ENCODE measurements at places on chromosomes 16 and 17.

DNA sequence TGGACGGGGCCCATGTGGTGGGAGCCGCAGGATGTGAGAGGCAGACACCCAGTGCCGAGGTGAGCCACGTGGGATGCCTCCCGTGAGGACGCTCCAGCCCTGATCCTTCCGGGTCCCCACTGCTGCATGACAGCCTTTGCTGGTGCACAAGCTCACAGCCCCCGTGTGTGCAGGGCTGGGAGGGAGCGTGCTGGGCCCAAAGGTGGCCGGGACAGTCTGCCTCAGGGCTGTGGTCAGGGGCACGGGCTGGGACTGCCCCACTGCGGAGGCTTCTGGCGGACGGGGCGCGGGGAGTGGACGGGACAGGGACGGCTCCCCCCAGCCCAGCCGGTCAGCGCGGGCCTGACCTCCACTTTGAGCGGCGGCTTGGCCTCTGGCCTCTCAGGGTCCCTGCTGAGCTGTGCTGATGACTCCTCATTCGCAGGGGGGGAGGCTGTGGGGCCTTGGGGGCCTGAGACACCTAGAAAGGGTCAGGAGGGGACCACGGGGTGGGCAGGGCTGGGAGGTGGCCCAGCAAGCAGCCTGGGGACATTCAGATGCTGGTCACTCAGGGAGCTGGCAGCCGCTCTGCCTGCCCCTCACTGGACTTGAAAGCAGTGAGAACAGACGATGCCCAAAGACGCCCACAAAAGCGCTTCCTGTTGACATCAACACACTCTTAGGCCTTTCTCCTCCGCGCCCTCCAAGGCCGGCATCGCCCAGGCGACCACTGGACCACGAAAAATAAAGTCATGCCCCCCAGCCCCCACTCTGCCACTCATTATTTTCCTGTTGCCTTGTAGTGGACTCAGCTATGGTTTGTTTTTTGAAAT lies 9.3 kb upstream of the METRNL start:
- no peak for DNase-seq

GRCh38 chr17:9571201-9571600 lies 4.4 kb downstream of the STX8 start:
- DNase-seq = no peak

DNA sequence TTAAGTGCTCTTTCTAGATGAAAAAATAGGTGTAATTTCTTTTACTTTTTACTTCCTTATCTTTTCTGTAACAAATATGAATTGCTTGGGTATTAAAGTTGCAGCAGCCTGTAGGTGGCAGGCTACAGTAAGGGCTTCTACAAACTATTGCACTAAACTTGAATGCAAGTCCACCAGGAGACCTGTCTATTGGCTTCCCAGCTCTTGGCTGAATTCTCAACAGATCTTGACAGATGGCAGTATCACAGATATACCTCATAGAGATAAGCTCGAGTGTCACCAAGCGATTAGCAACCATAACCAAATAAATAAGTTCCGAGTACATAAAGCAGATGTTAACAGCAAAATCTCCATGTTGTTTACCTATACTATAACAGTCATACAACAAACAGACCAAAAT lies 5.9 kb downstream of the BBS2 start:
- no peak for DNase-seq

GRCh38 chr17:45844695-45845375 lies at the start of gene SPPL2C:
SPPL2C (plus strand) TSS chr17:45844881; CDS start chr17:45844907, 26 bp downstream.
- no peak for DNase-seq

GRCh38 chr17:56038131-56038530 lies 115.1 kb upstream of the ANKFN1 start:
- no peak for DNase-seq

GRCh38 chr17:72477491-72477890 lies 356.7 kb downstream of the SOX9 start:
- DNase-seq = no peak

Measured in thoracic aorta (tissue), 2 donors.